Germinal center (tissue), 1 donor: ENCODE measurements at places on chromosomes 3 and 15.

DNA sequence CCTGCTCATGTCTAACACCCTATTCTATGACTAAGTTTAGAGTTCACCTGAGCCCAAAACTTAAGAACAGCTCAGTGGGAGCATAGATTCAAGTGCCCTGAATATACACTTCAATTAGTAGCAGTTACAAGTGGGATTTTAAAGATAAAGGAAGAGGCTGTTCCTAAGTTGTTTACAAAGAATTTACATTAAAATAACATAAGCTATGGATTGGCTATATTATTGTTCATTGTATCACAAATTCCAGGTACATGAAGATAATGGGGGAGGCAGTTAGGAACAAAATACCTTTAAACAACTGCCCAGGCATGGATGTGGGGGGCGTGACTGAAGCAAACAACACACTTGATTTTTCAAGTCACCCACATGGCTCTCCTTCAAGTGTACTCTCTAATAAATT is 52.7 kb downstream of the ROPN1B start:
- no peak for DNase-seq

GRCh38 chr3:147449669-147450068 is 40.5 kb downstream of the ZIC1 start:
- no peak for DNase-seq

DNA sequence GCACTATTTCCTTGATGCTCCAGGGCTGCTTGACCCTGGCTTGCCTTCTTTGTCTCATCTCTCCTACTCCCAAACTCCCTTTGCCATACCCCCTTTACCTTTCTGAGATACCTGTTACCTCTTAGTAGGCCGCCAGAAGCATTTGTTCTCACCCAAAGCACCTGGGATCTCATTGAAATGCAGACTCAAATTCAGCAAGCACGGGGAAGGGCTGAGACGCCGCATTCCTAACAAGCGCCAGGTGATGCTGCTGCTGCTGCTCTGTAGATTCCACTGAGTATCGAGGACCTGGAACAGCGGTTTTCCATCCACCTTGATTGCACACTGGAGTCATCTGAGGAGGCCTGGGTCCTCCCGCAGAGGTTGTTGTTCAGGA is 91.8 kb downstream of the TMEM266 start:
- DNase-seq: no peak

GRCh38 chr3:87311309-87311708 is 34.9 kb upstream of the POU1F1 start:
- no peak for DNase-seq

- DNase-seq: no peak
Measured at GRCh38 chr3:541062-541801, 344.7 kb downstream of the CHL1 start.

DNA sequence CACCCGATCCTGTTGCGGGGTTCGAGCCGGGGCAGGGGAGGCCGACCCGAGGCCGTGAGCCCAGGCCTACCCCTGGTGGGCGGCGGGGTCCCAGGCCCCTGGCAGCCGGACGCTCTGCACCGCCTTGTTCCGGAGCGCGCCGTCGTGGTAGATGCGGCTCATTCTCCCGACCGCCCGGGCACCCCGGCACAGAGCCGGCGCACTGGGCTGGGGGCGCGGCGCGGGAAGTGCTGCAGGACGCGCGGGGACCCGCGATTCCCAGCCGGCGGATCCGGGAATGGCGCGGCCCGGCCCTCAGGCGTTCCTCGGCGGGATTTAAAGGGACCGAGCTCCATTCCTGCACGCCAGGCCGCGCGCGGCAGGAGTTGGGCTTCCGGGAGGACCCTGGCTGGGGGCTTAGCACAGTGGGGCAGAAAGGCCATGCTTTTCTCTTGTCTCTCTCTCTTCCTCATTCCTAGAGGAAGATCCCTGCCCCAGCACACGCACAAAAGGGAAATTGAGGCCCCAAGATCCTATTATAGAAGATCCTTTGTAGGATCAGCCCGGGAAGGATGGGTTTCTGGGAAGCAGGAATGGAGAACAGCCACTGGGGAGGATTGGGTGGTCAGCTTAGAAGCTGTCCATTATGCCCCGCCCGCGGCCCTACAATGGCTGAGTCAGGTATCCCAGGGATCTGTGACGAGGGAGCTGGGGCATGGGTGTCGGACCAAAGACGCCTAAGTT is at the start of gene ARPIN:
Gene ARPIN (minus strand): TSS at position 279 of the 723 bp plus-strand sequence. CDS start 117 bp downstream, at position 162.
- DNase-seq: no peak
